ENCODE measurements at places on chromosomes 2 and 18. TPM values are rescaled to one million over a fixed set of nuclear protein-coding genes. Genes with fewer than 3 reads are reported as not detected.
A peak's percentile ranks its signal among the peaks of the same experiment; 100 is the strongest.

DNA sequence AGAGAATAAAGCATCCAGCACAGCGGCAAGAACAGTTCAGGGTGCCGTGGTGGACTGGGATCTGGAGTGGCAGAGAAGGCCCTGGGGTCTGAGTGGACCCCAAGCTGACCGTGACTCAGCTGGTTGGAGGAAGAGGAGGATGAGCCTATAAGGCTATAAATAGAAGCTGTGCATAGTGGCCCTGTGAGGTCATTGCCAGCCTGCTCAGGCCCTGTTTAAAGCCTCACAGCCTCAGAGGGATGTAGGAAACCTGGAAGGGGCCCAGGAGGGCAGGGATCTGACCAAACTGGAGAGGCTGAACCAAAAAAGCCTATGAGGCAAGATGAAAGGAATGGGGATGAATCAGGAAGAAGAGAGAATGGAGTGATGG, 11.3 kb upstream of the DES start:
- peaks cover 10% of the 10 kb centered on the region for H3K4me1 ChIP-seq
- no peaks in the 10 kb centered on the region for H3K27me3 ChIP-seq
- DNase-seq = no peak
- no peak overlapping the region for H3K4me3 ChIP-seq

- H3K4me1 ChIP-seq = no peaks in the 10 kb centered on the region
- H3K27ac ChIP-seq = no peak overlapping the region
- H3K36me3 ChIP-seq = no peaks in the 10 kb centered on the region
- no peak for DNase-seq
- no peaks in the 10 kb centered on the region for H3K27me3 ChIP-seq
Measured at GRCh38 chr2:59658906-59659635, 894.4 kb downstream of the BCL11A start.

DNA sequence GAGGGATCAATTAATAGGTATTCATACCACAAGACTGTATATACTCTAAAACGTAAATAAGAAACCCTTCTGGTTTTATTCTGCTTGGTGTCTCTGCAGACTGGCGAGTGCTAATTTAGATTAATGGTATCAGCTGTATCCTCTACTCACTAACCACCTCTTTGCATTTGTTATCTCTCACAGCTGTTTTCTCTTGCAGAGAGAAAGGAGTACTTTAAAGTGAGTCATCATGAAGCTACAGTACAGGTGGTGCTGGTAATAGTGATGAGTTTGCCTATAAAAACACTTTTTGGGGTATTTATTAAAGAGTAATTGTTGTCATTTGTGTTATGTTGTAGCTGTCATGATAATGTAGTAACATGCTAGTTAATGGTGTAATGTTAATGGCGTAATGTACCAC, 147.7 kb downstream of the NETO1 start:
- no peaks in the 10 kb centered on the region for H3K36me3 ChIP-seq
- no peak overlapping the region for H3K4me3 ChIP-seq
- no peaks in the 10 kb centered on the region for H3K4me1 ChIP-seq
- no peaks in the 10 kb centered on the region for H3K27me3 ChIP-seq
- no peak overlapping the region for H3K27ac ChIP-seq

DNA sequence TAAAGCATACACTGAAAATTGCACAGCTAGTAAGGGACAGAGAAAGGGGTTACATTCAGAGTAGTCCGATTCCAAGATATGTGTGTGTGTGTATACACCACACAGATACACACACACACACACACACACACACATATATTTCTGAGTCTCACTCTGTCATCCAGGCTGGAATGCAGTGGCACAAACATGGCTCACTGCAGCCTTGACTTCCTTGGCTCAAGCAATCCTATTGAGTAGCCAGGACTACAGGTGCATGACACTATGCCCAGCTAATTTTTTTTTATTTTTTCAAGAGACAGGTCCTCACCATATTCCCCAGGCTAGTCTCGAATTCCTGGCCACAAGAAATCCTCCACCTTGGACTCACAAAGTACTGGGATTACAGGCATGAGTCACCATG, 68.1 kb upstream of the ITPRID2 start:
- H3K27me3 ChIP-seq = no peaks in the 10 kb centered on the region
- no peak overlapping the region for H3K4me3 ChIP-seq
- no peaks in the 10 kb centered on the region for H3K36me3 ChIP-seq
- no peak overlapping the region for H3K27ac ChIP-seq
- no peak for DNase-seq

GRCh38 chr2:67867735-67868134, 195.1 kb downstream of the C1D start:
- H3K27ac ChIP-seq = no peak overlapping the region
- no peak for DNase-seq
- no peaks in the 10 kb centered on the region for H3K36me3 ChIP-seq
- peaks cover 36% of the 10 kb centered on the region for H3K27me3 ChIP-seq
- H3K4me1 ChIP-seq = 0 out of 2 replicates have a peak, but pooled peaks cover 3% of the 10 kb centered on the region

DNA sequence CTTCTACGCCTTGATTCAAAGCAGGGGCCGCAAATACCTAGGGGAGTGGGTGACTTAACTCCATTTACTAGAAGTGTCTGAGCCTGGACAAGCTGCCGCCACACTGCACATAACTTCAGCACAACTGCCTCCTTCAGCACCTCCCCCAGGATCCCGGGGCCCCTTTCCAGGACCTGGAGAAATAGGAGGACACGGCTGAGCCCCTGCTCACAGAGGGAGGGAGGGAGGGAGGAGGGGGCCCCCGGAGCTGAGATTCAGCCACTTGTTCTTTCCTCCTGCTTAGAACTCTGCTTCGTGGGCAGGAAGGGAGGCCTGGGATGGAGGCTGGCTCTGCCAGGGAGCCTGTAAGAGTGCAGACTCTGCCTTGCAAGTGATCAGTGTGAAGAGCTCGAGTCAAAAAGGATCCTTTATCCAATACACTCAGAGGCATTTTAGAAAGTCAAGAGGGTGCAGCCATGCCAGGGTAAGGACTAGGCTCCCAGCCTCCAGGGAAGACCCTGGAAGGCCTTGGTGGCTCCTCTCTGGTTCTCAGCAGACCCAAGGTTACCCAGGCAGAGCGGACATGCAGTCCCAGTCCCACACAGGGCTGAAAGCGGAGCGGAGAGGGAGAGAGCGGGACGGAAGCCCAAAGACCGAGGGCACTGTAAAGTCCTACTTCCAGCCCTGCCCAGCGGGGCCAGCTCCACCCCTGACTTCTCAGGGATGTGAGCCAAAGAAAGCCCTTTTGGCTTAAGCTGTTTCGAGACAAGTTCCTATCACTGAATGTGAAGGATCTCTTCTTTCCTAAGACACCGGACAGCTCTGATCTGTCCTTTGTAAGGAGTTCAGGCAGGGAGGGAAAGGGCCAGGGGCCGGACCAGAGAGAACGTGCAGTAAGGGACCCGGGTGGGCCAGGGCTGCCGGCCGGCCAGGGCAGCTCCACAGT, 8.6 kb upstream of the ARMC9 start:
- H3K4me3 ChIP-seq = no peak overlapping the region
- H3K27ac ChIP-seq = no peak overlapping the region
- no peaks in the 10 kb centered on the region for H3K4me1 ChIP-seq
- H3K27me3 ChIP-seq = no peaks in the 10 kb centered on the region

DNA sequence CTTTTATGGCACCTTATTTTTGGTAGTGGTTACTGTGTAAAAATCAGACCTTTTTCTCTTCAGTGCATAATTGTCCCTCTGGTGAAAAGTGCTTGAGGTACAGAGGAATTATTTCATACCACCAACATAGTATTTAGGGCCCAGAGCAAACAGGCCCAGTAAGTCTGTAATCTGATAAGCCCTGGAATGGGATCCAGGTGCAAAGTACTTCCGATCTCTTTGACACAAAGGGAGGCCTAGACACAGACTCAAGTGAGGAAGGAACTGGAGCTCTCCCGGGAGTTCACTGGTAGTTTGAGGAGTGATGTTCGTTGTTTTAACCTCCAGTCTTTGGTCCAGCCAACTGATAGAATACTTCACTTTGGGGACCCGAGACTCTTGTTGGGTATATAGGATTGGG, 57.4 kb downstream of the RAB31 start:
- H3K36me3 ChIP-seq = no peaks in the 10 kb centered on the region
- no peaks in the 10 kb centered on the region for H3K27me3 ChIP-seq
- DNase-seq = no peak
- no peaks in the 10 kb centered on the region for H3K4me1 ChIP-seq
- no peak overlapping the region for H3K27ac ChIP-seq

- peaks cover 4% of the 10 kb centered on the region for H3K36me3 ChIP-seq
- no peak overlapping the region for H3K27ac ChIP-seq
- no peak for DNase-seq
- no peaks in the 10 kb centered on the region for H3K4me1 ChIP-seq
- H3K27me3 ChIP-seq = no peaks in the 10 kb centered on the region
Measured at GRCh38 chr2:169569948-169570347, 3.7 kb downstream of the FASTKD1 start.

DNA sequence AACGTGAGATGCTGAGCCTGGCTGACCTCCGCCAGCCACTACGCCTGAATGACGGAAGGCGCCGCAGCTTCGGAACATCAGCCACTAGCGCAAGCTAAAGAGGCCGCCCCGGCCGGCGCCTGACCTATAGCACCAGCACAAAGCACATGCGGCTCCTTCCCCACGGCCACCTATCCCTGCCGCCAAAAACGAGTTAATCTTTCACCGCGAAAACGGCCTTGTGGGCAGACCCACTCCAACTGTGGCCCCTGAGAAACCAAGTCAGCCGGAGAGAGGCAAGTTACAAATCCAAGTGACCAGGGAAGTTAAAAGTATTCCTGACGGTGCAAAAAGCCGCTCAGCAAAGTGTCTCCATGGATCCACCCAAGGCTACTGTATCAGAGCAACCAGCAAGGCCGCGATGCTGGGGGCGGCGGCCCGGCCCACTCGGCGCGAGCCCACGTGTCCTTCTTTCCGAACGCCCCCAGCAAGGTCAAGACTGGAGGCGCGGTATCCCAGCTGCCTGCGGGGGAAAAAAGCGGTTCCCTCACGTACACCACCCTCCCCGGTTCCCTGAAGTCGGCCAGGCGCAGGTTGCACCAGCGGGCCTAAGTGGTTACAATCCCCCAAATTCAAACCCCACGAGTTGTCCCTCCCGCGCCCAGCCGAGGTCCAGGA, 575 bp downstream of the HSPD1 start:
- peaks cover 53% of the 10 kb centered on the region for H3K36me3 ChIP-seq
- no peak for DNase-seq
- no peaks in the 10 kb centered on the region for H3K27me3 ChIP-seq
- peak overlapping the region; percentile 83 for H3K4me3 ChIP-seq

GRCh38 chr2:216491793-216492596, 6.6 kb upstream of the RPL37A start:
- H3K4me3 ChIP-seq = no peak overlapping the region
- no peak for DNase-seq
- H3K27me3 ChIP-seq = no peaks in the 10 kb centered on the region
- H3K27ac ChIP-seq = no peak overlapping the region
- no peaks in the 10 kb centered on the region for H3K36me3 ChIP-seq

- no peaks in the 10 kb centered on the region for H3K4me1 ChIP-seq
- no peaks in the 10 kb centered on the region for H3K36me3 ChIP-seq
- H3K27ac ChIP-seq = no peak overlapping the region
- H3K27me3 ChIP-seq = no peaks in the 10 kb centered on the region
- DNase-seq = no peak
Measured at GRCh38 chr2:157471078-157471477, 27.2 kb upstream of the CYTIP start.

- H3K27ac ChIP-seq = no peak overlapping the region
- H3K4me1 ChIP-seq = no peaks in the 10 kb centered on the region
- H3K36me3 ChIP-seq = no peaks in the 10 kb centered on the region
- DNase-seq = no peak
- no peaks in the 10 kb centered on the region for H3K27me3 ChIP-seq
Measured at GRCh38 chr2:184339966-184340365, 258.4 kb upstream of the ZNF804A start.

- peak overlapping the region; percentile 57 for H3K27ac ChIP-seq
- peaks cover 16% of the 10 kb centered on the region for H3K4me1 ChIP-seq
- H3K36me3 ChIP-seq = peaks cover 10% of the 10 kb centered on the region
- peak overlapping the region; percentile 71 for H3K4me3 ChIP-seq
- H3K27me3 ChIP-seq = no peaks in the 10 kb centered on the region
Measured at GRCh38 chr18:35289293-35289692, 736 bp downstream of the ZSCAN30 start.

The STPG4 gene
- total RNA-seq = 10.6 TPM

DNA sequence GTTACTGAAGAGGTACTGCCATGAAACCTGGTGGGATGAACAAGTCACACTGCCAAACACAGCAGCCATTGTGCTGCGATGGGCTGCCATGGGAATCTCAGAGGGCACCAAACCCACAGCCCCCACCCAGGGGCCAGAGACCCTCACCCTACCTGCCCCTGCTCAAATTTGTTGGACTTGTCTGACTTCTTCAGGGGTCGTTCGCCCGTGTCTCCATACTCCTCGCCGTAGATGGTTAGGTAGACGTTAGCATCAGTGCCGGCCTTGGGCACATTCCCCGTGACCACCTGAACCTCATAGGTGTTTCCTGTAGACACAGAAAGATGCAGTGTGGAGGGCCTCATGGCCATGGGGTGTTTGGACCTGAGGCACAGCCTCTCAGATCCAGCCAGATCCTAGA, 97.7 kb downstream of the LOXHD1 start:
- no peaks in the 10 kb centered on the region for H3K4me1 ChIP-seq
- no peak for DNase-seq
- H3K36me3 ChIP-seq = no peaks in the 10 kb centered on the region
- no peak overlapping the region for H3K4me3 ChIP-seq
- H3K27me3 ChIP-seq = peaks cover 23% of the 10 kb centered on the region

- H3K4me3 ChIP-seq = no peak overlapping the region
- no peaks in the 10 kb centered on the region for H3K36me3 ChIP-seq
- H3K4me1 ChIP-seq = no peaks in the 10 kb centered on the region
- no peaks in the 10 kb centered on the region for H3K27me3 ChIP-seq
Measured at GRCh38 chr18:39491408-39491807, 1925.8 kb upstream of the CELF4 start.

DNA sequence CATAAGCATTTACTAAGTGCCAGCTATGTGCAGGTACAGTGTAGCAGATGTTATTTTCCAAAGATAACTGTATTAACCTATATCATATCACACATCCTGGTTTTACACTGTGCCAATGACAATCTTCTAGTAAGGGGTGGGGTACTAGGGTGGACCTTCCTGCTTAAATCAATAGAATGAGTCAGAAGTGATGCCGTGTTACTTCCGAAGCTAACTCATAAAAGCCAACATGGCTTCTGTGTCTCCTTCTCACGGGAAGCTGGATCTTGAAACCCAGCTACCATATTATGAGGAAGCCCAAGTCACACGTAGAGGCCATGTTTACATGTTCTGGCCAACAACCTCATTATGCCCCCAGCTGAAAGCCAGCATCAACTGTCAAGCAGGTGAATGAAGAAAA, 59.1 kb downstream of the MRPL33 start:
- H3K4me1 ChIP-seq = no peaks in the 10 kb centered on the region
- no peak for DNase-seq
- H3K36me3 ChIP-seq = no peaks in the 10 kb centered on the region
- H3K4me3 ChIP-seq = no peak overlapping the region
- H3K27ac ChIP-seq = no peak overlapping the region

DNA sequence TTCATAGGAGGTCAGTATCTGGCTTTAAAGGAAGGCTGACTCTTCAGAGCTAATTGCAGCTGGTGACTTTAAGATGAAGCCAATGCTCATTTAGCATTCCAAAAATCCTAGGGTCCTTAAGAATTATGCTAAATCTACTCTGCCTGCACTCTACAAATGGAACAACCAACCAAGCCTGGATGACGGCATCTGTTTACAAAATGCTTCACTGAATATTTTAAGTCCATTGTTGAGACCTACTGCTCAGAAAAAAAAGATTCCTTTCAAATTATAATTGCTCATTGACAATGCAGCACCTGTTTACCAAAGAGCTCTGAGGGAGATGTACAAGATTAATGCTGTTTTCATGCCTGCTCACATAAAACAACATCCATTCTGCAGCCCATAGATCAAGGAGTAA, 31.4 kb downstream of the YWHAQ start:
- peaks cover 44% of the 10 kb centered on the region for H3K4me1 ChIP-seq
- no peaks in the 10 kb centered on the region for H3K27me3 ChIP-seq
- H3K27ac ChIP-seq = no peak overlapping the region

The COBLL1 gene
- 3.6 TPM for total RNA-seq

All from HCT116 (cell line).